ENCODE measurements at places on chromosomes 6 and 20. TPM values are rescaled to one million over a fixed set of nuclear protein-coding genes. Genes with fewer than 3 reads are reported as not detected.

- no peak for DNase-seq
These were observed 116.8 kb downstream of the MBOAT1 start for GRCh38 chr6:20095436-20095835.

GRCh38 chr6:31307669-31308049 is 35.8 kb upstream of the HLA-C start:
- no peak for DNase-seq

DNA sequence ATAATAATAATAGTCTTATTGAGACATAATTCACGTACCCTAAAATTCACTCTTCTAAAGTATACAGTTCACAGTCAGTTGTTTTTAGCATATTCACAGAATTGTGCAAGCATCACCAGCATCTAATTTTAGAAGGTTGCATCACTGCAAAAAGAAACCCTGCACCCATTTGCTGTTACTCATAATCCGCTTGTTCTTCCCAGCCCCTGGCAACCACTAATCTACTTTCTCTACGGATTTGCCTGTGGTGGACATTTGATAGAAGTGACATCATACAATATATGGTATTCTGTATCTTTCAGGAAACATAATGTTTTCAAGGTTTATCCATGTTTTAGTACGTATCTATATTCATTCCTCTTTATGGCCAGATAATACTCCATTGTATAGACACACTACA is 41.5 kb upstream of the FAM184A start:
- DNase-seq = no peak

GRCh38 chr20:48754292-48754691 is 73.5 kb downstream of the PREX1 start:
- no peak for DNase-seq

Gene CCR6
- polyA plus RNA-seq = not detected

Gene ESF1
- polyA plus RNA-seq = 29.9 TPM

Gene ZNF512B
- polyA plus RNA-seq = 25.9 TPM

Gene PLN
- polyA plus RNA-seq = 0.93 TPM
